ENCODE measurements at places on chromosomes 2 and 18. TPM values are rescaled to one million over a fixed set of nuclear protein-coding genes. Genes with fewer than 3 reads are reported as not detected.

Gene RAB27B
- 4.6 TPM for polyA plus RNA-seq

Gene RGPD4
- polyA plus RNA-seq, result not detected

Gene LYPD6B
- 1.2 TPM for polyA plus RNA-seq

DNA sequence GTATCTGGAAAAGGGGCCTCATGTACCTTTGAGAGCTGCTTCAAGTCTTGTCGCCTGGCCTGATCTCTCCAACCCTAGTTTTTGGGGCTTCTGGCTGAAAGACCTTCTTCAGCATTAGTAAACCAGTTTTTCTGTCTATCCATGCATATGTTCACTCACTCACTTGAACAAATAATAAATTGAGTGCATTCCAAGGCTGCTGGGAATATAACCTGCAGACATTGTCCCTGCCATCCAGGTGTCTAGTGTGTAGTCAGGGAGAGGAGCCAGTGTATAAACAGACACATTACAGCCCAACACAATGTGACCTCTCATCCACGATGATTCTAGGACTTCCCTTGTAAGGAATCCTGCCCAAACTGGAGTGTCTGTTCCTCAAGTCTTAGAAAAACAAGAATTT, 262.1 kb downstream of the PRKCE start:
- DNase-seq, result no peak

DNA sequence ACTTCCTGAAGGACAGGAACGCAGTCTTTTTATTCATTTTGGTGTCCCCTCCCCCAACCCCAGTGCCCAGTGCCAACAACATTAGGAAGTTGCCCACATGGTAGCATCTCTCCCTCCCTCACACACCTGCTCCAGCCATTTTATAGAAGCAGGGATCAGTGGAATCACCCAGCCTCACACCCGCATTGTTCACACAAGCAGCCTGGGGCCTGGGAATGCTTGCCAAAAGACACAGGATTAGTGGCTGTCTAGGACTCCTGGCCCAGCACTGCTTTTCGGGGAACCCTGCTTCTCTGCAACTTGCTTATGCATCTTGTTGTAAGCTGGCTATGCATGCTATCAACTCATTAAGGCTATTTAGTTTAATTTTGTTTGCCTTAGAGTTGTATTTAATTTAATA, 17.9 kb downstream of the TMEM37 start:
- peak; percentile 52 for DNase-seq

GRCh38 chr2:174108579-174108978, 139.8 kb downstream of the OLA1 start:
- DNase-seq, result no peak

GRCh38 chr18:78743078-78743477, 236.5 kb upstream of the SALL3 start:
- DNase-seq, result no peak

DNA sequence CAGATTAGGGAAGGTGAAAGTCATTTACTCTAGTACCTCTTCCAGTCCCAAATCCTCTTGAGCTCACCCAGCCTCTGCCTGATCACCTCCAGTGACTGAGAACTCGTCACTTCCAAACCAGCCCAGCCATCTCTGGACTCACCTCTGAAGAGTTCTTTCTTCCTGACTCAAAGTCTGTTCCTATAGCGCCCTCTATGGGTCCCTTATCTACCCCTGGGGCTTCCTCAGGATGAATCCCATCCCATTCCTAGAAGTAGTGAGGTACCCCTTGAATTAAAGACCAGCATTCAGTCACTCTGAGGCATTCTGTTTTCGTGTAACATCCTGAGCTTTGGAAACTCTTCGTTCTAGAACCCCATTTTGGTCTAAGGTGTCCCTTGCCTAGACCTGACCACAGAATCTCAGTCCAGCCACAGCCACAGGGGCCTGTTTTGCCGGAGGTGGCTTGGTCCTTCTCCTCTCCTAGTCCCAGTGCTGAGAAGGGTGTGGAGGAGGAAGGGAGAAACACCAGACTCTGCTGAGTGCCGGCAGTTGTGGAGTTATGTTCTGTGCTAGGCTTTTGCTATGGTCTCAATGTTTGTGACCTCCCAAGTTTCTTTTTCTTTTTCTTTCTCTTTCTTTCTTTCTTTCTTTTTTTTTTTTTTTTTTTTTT, 32.7 kb downstream of the SIX3 start:
- DNase-seq, result no peak

- DNase-seq, result no peak
These were observed 89.1 kb upstream of the MBOAT2 start for GRCh38 chr2:9092383-9093282.

DNA sequence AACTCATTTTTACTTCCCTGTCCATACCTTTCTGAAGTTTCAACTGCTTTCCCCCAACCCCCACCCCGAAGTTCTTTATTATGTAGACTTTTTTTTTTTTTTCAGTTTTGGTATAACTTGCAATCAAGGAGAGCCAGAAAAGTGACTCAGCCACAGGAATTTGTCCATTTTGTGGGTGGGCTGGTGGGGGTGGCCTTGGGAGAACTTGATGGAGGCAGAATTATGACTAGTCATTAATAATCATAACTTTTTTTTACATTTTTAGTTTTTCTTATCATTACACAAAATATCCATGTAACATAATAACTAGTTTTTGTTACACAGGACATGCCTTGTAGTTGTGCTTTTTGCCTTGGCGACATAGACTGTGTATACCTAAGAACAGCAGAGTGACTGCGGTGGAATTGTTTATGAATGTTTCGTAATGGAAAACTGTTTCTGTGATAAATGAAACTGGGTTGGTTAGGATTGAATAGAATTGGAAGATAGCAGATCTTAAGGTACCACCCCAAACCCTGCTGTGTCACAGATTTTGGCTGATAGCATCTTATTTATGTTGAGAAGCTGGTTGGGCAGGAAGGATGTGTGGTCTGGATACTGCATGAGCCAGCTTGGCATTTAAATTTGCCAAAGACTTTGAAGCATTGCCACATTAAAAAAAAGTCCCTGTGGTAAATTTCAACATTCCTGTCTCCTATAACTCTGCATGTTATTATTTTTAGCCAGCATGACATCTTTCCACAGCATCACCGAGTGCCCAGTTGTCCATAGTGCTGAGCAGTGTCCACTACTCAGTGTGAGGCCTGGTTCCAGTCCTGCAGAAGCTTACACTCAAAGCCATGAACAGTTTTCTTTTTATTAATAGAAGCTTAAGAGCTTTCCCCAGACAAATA, 30.7 kb downstream of the LYPD6B start:
- no peak for DNase-seq

DNA sequence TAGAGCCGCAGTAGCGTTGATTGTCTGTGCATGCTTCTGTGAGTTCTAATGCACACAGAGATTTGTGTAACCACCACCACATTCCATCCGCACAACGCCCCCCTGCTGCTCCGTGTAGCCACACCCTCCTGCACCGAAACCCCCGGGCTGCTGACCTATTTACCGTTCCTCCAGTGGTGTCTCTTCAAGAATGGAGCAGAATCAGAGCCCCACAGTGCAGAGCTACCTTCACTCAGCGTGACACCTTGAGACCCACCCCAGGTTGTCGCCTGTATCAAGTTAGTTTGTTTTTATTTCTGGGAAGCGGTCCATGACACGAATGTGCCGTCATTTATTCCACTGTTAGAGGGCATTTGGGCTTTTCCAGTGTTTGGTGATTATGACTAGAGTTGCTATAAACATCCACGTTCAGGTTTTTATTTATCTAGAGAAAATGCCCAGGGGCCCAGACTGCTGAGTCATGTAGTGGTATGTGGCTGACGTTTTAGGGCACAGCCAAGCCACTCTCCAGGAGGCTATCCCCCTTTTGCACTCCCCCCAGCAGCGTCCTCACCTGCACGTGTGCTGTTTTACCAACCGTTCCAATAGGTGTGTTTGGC, 266.8 kb downstream of the NDUFA10 start:
- DNase-seq, result no peak

- no peak for DNase-seq
These were observed 96.9 kb upstream of the RMP24 start for GRCh38 chr18:35875566-35875965.

Data from sigmoid colon (tissue), 7 donors.